Kidney glomerular epithelial cell (primary cell): ENCODE measurements at places on chromosomes 11 and 22.

DNA sequence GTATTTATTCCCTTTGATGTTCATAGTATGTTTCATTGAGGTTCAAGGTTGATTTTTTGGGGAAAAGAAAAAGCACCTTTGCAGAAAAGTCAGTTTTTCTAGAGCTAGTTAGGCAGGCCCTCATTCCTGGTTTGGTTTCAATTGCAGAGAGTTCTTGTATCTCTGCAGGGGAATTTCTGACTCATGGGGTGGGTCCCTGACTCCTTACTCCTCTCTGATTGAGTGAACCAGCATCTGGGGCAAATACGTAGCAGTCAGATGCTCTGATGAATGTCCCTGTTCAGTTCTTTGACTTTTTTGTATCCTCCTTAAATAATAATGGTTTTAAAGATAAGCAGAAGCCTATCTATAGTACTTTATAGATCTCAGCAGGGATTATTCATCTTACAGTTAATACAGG, 7.7 kb upstream of the NCR3LG1 start:
- DNase-seq: peak; percentile 21

DNA sequence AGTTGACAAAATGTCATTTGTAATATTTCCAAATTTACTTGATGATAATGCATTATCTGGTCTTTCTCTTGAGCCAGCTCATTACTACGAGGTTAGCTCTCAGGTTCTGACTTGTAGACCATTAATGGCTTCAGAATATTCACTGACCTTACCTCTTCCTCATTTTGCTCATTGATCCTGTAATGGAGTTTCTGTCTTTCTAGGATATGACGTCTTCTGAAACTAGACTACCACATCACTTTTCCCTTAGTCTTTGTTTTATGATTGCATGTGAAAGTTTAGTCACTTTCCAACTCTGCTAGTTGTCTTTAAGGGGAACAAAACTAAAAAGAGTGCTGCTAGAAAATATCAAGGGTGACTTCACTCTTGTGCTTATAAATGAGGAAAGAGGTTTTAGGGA, 697.6 kb downstream of the JRKL start:
- no peak for DNase-seq

- DNase-seq: no peak
Measured at GRCh38 chr11:60711276-60711675, 11.9 kb downstream of the MS4A8 start.

GRCh38 chr22:39508393-39508792, 6.3 kb downstream of the MIEF1 start:
- no peak for DNase-seq

DNA sequence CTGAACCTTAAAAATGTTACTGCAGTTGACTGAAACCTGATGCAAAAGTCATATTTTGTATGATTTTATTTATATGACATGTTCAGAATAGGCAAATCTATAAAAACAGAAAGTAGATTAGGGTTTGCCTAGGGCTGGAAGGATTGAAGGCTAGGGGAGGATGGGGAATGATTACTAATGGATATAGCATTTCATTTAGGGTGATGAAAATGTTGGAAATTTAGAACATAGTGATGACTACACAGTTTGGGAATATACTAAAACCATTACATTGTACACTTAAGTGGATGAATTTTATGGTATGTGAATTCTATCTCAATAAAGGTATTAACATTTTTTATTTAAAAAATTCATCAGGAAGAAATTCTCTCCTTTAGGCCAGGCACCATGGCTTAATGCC, 22.9 kb upstream of the PAFAH1B2 start:
- DNase-seq: no peak

DNA sequence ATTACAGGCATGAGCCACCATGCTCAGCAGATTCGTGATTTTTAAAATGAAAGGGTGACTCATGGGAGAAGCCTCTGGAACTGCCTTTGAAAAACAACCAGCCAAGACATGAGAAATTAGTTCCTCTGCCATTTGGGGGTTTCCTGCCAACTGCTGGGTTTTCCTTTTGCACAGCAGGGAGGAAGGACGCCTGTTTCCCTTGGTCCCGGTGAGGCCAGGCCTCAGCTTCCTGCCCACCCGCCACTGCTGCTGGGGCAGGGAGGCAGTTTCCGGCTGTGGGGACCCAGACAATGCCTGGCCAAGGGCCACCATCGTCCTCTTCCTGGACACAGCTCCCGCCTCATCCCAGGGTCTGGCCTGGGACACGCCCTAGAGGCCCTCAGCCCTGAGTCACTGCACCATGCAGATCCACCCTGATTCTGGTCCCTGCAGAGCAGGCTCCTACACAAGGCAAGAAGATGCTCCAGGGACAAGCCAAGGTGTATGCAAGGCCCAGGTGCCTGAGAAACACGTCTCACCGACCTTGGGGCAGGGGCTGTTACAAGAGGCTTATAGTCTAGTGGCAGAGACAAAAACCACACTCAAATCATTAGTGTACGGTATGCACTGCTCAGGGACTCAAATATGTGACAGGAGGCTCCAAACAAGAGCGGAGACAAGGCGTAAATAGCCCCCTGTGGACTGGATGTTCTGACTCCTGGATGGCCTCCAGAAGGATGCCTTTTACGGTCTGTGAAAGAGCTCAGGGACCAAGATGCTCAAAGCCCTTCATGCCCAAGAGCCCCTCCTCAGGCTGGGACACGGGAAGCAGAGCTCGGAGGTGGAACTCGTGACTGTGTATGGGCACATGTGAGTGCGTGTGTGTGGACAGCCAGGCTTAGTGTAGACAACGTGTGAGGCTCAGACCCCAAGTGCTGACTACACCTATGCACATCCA, 10.0 kb downstream of the PPM1F start:
- peak; percentile 40 for DNase-seq

DNA sequence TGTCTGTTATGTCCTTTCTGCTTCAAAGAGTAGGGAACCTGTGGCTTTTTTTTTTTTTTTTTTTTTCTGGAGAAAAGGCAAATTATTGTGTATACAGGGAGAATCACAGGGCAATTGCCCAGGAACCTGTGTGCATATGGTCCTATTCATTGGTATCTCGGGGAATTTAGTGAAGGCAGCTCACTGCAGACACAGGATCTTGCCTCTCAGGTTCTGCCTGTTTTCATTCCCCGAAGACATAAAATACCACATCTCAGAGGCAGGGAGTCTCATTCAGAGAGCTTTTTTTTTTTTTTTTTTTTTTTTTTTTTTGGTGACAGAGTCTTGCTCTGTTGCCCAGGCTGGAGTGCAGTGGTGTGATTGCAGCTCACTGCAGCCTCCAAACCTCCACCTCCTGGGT, 88.3 kb downstream of the OSBP2 start:
- no peak for DNase-seq

- DNase-seq: no peak
Measured at GRCh38 chr22:38285018-38285417, 12.2 kb upstream of the TMEM184B start.

- no peak for DNase-seq
Measured at GRCh38 chr11:112615238-112615637, 346.0 kb upstream of the NCAM1 start.

DNA sequence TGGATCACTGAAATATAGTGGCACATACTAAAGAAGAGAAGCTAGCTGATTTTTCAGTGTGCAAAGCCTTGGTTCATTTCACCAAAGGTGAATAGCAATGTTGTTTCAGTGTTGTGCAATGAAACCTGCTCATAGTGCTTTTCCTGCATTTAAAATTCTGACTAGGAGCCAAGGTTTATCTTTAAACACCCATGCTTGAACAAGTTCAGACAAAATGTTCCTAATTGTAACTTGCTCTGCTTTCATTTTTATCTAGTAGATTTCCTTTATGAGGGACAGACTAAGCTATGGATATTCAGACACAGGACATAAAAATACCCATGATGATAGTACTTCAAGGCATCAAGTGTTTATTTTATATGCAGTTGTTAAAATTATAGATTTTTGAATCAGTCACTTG, 47.7 kb downstream of the BBOX1 start:
- DNase-seq: no peak

GRCh38 chr11:5288108-5288905, 13.4 kb downstream of the OR51B4 start:
- DNase-seq: no peak

GRCh38 chr11:12864316-12865156, 144.6 kb upstream of the RASSF10 start:
- peak; percentile 45 for DNase-seq

GRCh38 chr11:95092549-95093324, 3.1 kb downstream of the ENDOD1 start:
- DNase-seq: peak; percentile 82

GRCh38 chr11:2453436-2453835, 8.6 kb downstream of the KCNQ1 start:
- DNase-seq: no peak

DNA sequence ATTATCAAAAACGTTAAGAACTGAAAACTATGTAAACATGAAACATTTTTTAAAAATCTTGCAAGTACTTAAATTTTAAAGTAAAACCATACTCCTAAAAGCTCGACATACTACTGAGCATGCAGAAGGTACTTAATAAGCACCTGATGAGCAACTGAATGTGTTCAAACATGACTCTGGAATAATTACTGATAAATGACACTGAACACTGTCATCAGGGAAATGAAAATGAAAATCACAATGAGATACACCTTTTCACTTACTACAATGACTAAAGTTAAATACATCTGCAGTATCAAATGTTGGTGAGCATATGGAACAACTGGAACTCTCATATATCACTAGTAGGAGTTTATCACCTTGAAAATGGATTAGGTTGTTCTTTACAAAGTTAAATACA, 65.2 kb downstream of the PICALM start:
- DNase-seq: no peak

- no peak for DNase-seq
Measured at GRCh38 chr11:70680781-70681281, 282.5 kb downstream of the CTTN start.

DNA sequence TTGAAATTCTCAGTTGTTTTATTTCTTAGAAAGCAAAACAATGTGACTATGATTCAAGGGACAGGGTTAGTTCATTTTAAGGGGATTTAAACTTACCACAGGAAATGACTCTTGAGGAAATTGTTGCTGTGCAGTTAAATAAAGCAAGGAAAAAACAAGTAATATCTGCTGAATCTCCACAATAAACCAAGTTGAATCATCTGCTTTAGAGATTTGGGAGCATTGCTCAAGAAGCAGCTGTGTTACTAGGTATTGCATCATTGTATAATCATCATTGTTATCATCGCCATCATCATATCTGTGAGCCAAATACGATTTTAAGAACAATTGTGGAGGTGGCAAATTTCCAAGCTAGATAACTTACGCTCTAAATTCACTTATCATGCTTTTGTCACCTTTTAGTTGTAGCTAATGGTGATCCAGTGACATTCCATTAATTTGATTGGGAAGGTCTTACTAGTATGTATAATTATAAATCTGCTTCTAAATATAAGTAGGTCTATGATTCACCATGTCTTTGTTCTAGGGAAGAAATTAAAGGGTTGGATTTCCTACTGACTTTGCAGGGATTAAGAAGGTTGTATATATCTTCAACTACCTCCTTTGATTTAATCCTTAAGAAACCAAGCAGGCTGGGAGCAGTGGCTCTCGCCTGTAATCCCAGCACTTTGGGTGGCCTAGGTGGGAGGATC, 19.9 kb downstream of the MMP10 start:
- peak; percentile 85 for DNase-seq

DNA sequence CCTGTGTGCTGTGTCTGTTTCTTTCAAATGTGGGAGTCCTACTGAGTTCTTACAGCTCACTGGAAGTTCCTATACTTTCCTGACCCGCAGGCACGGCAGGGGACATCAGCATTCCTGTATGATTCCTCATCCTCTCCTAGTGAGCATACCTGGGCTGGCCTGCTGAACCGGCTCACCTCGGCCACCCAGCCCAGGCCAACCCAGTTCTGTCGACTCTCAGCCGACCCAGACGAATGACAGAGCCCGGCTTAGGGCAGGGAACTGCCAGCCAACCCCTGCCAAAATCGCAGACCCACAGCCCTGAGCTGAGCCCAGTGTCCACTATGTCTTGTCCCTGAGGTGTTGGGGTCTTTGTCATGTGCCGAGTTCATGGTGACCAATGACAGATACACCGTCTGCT, 339.7 kb downstream of the BRD1 start:
- no peak for DNase-seq

GRCh38 chr11:1932681-1933080, 13.2 kb downstream of the TNNT3 start:
- no peak for DNase-seq

- peak; percentile 68 for DNase-seq
Measured at GRCh38 chr11:10303558-10304363, 1.1 kb upstream of the ADM start.

- DNase-seq: no peak
Measured at GRCh38 chr11:17775507-17776211, 41.1 kb downstream of the KCNC1 start.

DNA sequence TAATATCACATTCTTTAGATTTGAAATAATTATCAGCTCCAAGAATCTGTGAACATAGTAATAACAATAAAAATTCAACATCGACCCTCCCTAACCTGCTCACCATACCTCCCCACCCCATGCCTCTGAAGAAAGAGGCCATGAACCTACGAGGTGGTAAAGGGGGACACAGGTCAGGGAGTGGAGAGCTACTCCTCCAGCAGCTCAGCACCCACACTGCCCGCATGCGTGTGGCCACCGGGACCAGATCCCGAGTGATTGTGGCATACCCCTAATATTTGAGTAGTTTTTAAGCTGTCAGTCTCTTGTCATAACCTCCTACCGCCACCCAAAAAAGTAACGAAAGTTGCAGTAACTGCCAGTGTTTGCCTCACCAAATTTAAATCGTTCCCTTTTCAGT, 16.8 kb upstream of the ADSL start:
- no peak for DNase-seq

- DNase-seq: peak; percentile 96
Measured at GRCh38 chr11:129861702-129862522, 33.5 kb downstream of the NFRKB start.

DNA sequence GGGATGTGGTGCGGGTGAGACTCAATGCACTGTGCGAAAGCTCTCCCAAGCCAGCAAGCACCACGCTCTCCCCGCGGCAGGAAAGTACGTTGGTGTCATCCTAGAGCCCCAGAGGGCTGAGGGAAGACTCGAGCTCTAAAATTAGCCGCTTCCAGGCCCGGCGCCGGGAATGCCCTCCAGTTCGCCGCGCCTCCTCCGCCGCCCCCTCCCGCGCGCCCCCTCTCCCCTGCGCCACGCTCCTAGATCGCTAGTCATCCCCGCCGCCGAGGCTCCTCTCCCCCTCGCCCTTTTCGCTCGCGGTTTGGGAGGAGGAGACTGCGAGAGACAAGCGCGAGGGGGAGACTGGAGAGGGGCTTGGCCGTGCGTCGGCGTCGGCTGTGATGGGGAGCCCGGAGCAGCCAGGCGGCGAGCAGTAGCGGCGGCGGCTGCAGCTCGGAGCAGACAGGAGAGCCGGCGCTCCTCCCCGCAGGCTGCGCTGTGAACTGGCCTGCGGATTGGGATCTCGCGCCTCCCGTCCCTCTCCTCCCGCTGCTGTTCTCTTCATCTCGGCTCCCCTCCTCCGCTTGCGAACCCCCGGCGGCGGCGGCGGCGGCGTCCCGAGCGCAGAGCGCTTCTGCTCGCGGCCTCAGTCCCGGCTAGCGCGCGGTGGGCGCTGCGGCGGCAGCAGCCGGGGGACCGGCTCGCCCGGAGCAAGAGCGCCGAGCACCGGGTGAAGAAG, at the start of gene FAT3:
TSS of gene FAT3 (plus strand) at position 412 of the 718 bp plus-strand sequence. CDS start 127,295 bp downstream, outside the sequence.
- DNase-seq: peak; percentile 42

- no peak for DNase-seq
Measured at GRCh38 chr11:33910296-33910957, 18.6 kb upstream of the LMO2 start.
